Pons (tissue), 1 donor: ENCODE measurements at places on chromosomes 2 and 18.

GRCh38 chr18:9682572-9682971 lies 25.5 kb upstream of the RAB31 start:
- no peak for DNase-seq

- DNase-seq = no peak
Measured at GRCh38 chr18:7727361-7728076, 160.4 kb downstream of the PTPRM start.

DNA sequence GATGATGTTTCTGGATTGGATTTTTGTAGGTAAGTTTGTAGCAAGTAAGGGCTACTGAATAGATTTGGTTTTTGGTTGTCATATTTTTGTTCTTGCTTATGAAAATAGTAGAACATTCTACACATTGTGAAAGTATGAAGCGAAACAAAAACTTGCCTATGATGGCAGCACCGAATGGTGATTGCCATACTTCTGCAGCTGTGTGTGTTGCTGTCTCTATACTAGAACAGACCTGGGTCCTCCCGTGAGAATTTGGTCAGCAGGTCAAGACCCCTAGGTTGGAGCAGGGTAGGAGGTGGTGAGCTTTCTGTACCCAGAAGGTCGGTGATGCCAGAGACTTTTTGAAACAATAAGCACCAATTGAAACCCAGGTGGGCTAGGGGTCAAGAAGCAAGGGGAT lies 322.6 kb downstream of the PRKCE start:
- DNase-seq = no peak

DNA sequence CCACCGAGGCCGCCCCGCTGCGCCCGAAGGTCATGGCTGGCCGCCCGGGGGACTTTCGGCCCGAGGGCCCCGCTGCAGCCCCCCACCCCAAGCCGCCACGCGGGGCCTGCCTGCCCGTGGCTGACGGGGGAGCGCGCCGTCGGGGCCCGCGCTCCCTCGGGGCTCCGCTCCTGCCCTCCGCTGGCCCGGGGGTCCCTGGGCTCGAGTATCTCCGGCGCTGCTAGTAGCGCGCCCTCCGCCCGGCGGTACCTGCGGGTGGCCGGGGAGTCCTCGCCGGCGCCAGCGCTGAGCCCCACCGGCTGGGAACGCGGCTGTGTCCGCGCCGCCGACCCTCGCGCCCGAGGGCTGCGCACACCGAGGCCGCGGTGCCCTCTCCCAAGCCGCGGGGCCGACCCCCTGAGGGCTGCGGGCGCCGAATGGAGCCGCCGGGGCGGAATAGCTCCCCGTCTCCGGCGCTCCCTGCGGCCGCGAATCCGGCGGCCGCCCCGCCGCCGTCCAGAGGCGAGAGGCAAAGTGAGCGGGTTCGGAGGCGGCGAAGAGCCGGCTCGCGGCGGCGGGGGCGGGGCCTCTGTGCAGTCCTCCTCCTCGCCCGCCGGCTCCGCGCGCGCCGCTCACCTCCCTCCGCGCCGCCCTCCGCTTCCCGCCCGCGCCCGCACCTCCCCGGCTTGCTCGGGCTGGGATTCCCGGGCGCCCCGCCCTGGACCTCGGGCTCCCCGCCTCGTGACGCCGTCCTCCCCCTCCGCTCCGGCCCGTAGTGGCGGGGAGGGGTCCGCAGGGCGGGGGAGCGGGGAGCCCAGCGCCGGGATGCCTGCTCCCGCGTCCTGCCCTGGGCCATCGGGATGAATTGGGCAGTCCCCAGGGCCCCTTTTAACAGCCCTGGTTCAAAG lies at the start of gene KCNG3:
TSS of gene KCNG3 (minus strand) at position 515 of the 887 bp plus-strand sequence. CDS start at position 34, 481 bp downstream.
- DNase-seq = no peak

DNA sequence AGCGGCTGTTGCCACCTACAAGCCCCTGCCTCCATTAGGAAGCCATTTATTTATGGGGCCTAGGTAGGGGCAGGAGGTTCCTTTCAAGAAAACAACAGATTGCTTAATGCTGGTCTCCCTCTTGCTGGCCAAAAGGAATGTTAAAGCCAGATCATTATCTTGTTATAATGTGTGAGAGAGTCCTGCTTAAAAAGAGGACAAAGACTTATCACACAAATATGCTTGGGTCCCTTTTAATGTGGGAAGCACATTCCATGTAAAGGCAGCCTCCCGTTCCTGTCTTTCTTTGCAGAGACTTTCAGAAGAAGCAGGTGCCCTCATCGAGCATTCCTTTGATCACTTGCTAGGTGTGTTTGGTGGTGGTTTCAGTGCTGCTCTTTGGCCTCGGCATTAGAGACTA lies 76.4 kb downstream of the AGAP1 start:
- DNase-seq = no peak

GRCh38 chr2:74441690-74442482 lies at the start of gene RTKN:
RTKN (minus strand) TSS chr2:74441937; CDS start chr2:74441816, 121 bp downstream.
- DNase-seq = no peak

DNA sequence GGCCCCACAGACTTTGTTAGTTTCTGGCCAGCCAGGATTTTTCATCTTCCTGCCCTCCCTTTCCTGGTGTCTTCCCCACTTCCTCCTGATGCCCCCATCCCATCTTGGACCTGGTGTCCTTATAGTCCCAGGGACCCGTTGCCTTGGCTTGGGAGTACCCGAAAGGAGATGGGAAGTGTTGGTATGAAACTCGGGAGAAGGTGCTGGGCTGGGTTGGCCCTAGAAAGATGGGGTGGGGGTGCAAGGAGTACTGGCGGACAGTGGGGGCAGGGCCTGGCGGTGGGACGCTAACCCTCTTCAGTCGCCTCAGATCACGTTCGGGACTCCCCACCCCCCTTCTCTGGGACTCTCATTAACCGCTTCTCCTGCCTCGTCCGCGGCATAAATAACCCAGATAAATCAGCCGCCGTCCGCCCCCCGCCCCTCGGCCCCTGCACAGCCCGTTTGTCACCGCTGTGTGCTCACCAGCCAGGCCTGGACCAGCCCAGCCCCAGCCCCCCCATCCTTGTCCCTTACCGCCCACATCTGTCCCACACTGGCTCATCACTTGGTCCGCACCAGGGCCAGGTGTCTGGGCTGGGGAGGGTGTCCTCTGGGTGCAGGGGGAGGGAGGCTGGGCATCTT lies 3.7 kb upstream of the ASIC4 start:
- DNase-seq = no peak

GRCh38 chr2:98753801-98754200 lies 22.9 kb upstream of the MGAT4A start:
- no peak for DNase-seq
